ENCODE measurements at places on chromosomes 12 and 14.

DNA sequence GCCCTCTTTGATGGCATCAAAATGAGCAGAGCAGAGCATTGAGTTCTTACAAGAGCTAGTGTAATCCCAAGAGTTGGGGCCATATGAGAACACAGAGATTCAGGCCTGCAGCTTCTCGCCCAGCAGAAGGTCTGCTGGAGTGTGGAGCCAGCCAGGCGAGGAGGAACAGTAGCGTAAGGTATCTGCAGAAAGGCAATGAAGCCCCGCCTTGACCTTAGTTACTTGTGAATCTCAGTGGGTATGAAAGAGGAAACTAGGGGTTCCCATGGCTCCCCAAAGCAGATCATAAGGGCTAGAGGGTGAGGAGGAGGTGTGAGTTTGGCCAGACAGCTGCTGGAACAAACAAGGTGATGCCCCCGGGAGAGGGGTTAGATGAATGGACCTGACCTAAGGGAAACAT lies 49.4 kb downstream of the SLC8A3 start:
- H3K4me1 ChIP-seq = no peaks in the 10 kb centered on the region
- H3K27ac ChIP-seq = no peak overlapping the region
- no peak overlapping the region for H3K4me3 ChIP-seq
- peaks cover 5% of the 10 kb centered on the region for H3K27me3 ChIP-seq

- no peak overlapping the region for H3K27ac ChIP-seq
- no peaks in the 10 kb centered on the region for H3K4me1 ChIP-seq
- no peaks in the 10 kb centered on the region for H3K36me3 ChIP-seq
- no peak for DNase-seq
These were observed 155.0 kb downstream of the EPS8 start for GRCh38 chr12:15634010-15634683.

DNA sequence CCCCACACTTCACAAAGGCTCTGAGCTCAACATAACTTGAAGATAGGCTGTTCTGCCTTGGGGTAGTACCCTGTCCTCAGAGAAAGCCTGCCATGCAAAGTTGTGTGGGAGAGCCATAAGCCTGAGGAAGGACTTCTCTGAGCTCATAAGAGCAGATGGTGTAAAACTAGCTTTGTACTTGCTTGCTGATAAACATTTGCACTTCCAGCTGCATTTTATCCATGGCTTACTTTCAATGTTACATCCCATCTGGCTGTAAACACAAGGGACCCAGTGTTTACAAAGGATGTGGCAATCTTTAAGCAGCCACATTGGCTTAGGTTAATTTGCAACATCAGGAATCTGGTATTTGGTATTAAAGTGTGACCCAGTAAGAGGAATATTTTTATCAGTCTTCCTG lies 258.1 kb downstream of the IPO8 start:
- no peaks in the 10 kb centered on the region for H3K4me1 ChIP-seq
- no peak for DNase-seq
- H3K4me3 ChIP-seq = no peak overlapping the region
- H3K27ac ChIP-seq = no peak overlapping the region

DNA sequence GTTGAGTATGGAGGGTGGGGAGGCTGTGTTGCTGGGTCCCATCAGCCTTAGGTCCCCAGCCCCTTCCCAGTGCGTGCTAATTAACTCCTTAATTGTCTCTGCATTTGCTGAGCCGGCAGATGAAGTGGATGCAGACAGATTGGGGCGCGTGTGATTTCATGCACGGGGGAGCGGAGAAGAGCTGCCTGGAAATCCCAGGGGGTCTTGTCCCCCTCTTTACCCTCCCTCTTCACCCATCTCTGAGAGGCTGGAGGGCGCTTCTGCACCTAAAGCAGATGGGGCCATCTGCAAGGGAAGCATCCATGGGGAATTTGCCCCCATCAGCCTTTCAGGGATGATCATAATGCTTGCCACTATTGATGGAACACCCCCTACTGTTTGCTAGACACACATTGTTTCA lies 4.4 kb upstream of the ASIC1 start:
- peaks cover 26% of the 10 kb centered on the region for H3K4me1 ChIP-seq
- H3K27me3 ChIP-seq = peaks cover 26% of the 10 kb centered on the region
- no peaks in the 10 kb centered on the region for H3K36me3 ChIP-seq
- H3K27ac ChIP-seq = no peak overlapping the region
- no peak for DNase-seq
- H3K4me3 ChIP-seq = no peak overlapping the region

- DNase-seq = no peak
- peaks cover 28% of the 10 kb centered on the region for H3K4me1 ChIP-seq
- no peak overlapping the region for H3K27ac ChIP-seq
- H3K27me3 ChIP-seq = peaks cover 67% of the 10 kb centered on the region
- H3K36me3 ChIP-seq = no peaks in the 10 kb centered on the region
These were observed 5.7 kb upstream of the HOXC4 start for GRCh38 chr12:54047964-54048303.

GRCh38 chr12:64054079-64054520 lies 168.0 kb downstream of the KICS2 start:
- no peaks in the 10 kb centered on the region for H3K4me1 ChIP-seq
- H3K27ac ChIP-seq = no peak overlapping the region
- H3K36me3 ChIP-seq = no peaks in the 10 kb centered on the region
- no peak overlapping the region for H3K4me3 ChIP-seq

DNA sequence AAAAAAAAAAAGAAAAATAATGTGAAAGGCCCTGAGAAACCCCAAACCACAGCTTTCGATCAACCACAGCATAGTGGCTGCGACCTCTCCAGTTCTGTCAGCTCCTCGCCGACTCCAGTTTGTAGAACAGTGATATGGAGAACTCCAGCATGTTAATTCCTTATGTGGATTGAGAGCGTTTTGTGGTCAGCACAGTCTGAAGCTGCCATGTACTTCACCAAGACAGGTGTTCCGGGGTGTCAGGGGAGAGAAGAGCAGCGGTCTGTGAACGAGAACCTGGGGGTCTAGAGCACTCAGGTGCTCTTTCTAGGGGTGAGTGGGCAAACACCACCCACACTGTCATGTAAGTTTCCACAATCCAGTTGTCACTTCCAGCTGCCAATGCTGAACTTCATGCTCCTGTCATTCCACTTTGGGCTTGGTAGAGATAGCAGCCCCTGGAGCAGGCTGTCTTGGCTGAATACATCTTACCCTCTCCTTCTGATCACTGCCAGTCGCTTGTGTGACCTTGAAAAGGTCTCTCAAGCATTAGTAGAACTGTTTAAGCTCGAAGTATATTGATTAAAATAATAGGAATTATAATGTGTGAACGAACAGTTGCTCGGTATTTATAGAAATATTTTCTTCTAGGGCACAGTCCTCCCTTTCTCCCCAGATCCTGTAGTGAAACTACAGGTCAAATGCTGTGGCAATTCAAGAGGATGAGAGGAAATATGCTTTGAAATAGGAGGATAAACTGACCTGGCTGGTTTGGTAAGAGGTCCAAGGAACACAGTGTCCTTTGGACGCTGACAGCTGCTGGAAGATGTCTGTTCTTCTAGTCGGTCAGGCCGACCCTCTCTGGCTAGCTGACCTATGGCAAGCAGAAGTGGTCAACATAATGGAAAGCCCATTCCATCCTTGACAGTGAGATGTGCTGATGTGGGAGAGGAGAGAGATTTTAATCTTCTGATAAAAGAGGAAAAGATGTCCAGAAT lies 15.7 kb upstream of the MAX start:
- no peak overlapping the region for H3K4me3 ChIP-seq
- no peaks in the 10 kb centered on the region for H3K4me1 ChIP-seq
- H3K36me3 ChIP-seq = no peaks in the 10 kb centered on the region

DNA sequence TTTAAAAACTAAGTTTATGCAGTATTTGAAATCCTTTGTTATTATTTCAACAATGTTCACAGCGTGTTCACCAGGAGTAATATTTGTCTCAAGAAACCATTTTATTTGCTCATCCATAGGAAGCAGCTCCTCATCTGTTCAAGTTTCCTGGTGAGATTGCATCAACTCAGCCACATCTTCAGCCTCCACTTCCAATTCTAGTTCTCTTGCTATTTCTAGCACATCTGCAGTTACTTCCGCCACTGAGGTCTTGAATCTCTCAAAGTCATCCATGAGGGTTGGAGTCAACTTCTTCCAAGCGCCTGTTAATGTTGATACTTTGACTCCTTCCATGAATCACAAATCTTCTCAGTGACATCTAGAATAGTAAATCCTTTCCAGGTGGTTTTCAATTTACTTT lies 18.0 kb downstream of the CLEC9A start:
- no peak overlapping the region for H3K4me3 ChIP-seq
- H3K4me1 ChIP-seq = no peaks in the 10 kb centered on the region
- no peaks in the 10 kb centered on the region for H3K36me3 ChIP-seq
- peaks cover 7% of the 10 kb centered on the region for H3K27me3 ChIP-seq
- DNase-seq = no peak

DNA sequence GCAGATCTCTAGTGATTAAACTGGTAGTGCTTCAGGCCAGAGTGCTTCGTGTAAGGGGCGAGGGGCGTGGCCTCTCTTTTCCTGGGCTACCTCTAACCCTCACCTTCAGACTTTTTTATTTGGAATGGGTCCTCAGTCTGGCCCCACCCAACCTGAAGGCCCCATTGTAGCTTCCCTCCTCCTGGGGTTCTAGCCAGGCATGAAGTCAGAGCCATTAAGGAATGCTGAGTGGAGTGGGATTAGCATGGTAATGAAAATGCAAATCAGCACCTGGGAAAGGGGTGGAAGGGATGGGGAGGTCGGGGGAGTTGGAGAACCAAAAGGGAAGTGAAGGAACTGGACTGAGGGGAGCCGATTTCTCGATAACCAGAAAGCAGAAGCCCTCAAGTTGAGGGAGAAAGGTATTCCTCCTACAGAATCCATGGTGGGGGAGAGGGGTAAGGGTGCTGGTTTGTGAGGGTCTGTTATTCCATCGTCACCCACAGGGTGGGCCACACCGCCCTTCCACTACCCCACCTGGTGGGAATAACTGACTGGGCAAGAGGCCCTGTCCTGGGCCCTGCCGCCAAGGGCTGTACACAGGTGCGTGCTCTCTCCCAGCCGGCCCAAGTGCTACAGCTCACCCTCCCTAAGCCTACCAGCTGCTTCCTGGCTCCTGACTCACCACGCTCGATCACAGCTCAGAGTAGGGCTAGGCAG lies 14.1 kb downstream of the ZFHX2 start:
- no peaks in the 10 kb centered on the region for H3K4me1 ChIP-seq
- no peak overlapping the region for H3K27ac ChIP-seq
- DNase-seq = no peak
- no peak overlapping the region for H3K4me3 ChIP-seq
- no peaks in the 10 kb centered on the region for H3K36me3 ChIP-seq
- no peaks in the 10 kb centered on the region for H3K27me3 ChIP-seq

DNA sequence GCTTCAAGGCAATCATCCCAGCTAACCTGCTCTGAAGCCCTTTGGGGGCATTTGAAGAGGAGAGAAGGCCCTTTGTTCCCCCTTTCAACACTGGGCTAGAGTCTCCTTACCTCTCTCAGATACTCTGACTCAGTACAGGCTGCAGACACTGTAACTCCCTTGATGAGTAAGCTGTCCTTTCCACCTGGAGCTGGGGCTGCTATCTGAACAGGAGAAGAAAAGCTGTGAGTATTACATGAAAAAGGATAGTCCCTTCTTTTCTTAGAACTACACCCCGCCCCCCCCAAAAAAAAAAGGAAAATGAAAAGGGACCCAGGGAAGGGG lies 186.6 kb upstream of the PLEKHG7 start:
- H3K4me1 ChIP-seq = no peaks in the 10 kb centered on the region
- H3K4me3 ChIP-seq = no peak overlapping the region
- H3K36me3 ChIP-seq = no peaks in the 10 kb centered on the region
- no peaks in the 10 kb centered on the region for H3K27me3 ChIP-seq

GRCh38 chr12:77777274-77777673 lies 53.4 kb upstream of the NAV3 start:
- H3K4me3 ChIP-seq = no peak overlapping the region
- H3K27me3 ChIP-seq = no peaks in the 10 kb centered on the region
- no peak for DNase-seq
- no peaks in the 10 kb centered on the region for H3K4me1 ChIP-seq
- no peaks in the 10 kb centered on the region for H3K36me3 ChIP-seq
